ENCODE measurements at places on chromosomes 7 and 10.

DNA sequence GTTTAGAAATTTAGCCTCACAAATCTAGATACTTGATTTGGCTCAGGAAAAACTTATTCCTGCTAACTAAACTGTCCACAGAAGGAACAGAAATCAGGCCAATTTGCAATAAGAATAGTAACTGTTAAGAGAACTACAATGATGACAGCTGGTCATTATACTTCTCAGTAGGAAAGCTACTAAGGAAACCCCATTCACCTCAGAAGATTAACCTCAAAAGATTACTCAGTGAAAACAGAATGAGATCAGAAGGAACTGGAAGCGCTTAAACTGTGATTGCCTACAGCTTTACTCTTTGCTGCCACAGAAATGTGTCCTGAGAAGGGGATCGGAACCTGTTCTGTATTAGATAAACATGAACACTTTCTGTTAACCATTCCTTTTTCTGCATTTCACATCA is 24.3 kb upstream of the DNAJB12 start:
- no peak for DNase-seq

- no peak for DNase-seq
Measured at GRCh38 chr7:116176226-116176625, 34.1 kb upstream of the TES start.

DNA sequence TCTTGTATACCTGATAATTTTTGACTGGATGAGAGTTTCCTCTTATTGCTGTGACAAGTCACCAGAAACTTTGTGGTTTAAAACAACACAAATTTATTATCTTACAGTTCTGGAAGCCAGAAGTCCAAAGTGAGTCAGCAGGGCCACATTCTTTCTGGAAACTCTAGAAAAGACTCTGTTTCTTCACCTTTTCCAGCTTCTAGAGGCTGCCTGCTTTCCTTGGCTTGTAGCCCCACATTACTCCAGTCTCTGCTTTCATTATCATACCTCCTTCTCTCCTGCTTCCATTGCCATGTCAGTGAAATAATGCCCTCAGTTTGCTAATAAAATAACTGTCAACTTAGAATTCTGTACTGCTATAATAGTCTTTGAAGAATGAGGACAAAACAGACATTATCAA is 65.3 kb downstream of the VCL start:
- no peak for DNase-seq

DNA sequence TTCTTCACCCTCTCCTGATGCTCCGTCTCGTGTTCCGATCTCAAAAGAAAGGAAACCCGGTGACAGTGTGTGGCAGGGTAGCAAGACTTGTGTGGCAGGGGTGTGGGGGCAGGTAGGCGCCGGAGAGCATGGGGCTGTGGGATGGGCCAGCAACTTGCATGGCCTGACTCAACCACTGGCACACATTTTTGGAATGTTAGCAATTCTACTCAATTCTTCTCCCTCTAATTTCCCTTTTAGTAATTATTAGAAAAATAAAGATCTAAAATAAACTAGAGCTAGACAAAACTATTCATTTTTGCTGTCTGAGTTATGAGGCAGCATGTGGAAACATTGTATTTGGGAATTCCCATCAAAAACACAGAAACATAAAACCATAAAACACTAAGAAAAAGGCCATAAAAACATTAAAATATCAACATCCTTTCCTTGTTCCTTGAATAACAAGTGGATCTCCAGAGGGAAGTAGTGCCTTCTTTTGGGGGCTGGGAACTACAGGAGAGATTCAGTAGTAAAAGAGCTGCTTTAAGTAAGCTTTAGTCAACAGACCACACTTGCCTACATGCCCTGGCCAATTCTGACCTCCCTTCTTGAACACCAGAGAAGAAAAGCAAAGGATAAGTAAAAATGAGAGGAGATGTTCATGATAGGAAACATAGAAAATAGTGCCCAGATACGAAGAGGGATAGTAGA is 21.8 kb downstream of the SEMA3C start:
- DNase-seq: no peak

GRCh38 chr7:91434836-91435235 is 170.6 kb downstream of the FZD1 start:
- DNase-seq: no peak

- DNase-seq: no peak
Measured at GRCh38 chr7:109835577-109835976, 1255.3 kb upstream of the LRRN3 start.

DNA sequence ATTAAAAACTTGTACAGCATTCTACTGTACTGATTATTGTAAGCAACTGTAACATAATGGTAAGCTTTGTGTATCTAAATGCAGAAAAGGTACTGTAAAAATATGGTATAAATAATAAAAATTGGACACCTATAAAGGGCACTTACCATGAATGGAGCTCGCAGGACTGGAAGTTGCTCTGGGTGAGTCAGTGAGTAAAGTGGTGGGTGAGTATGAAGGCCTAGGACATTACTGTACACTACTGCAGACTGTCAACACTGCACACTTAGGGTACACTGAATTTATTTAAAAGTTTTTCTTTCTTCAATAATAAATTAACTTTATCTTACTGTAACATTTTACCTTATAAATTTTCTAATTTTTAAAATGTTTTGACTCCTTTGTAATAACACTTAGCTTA is 118.6 kb upstream of the ASAH2 start:
- no peak for DNase-seq

GRCh38 chr7:22445140-22445743 is 54.7 kb downstream of the STEAP1B start:
- no peak for DNase-seq

DNA sequence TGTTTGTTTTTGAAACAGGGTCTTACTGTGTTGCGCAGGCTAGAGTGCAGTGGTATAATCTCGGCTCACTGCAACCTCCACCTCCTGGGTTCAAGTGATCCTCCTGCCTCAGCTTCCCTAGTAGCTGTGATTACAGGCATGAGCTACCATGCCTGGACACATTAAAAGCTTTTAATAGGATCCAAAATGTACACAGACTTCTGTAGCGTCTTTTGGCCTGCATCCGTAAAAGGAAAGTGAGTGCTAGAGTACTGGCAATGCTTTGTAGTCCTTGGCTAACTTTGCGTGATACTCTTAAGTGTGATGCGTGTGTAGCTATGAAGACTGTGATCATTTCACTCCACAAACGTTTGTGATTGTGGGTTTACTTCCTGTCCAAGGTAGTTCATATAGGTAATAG is 13.3 kb downstream of the ZRANB1 start:
- no peak for DNase-seq

GRCh38 chr7:70027867-70028266 is 429.6 kb downstream of the AUTS2 start:
- no peak for DNase-seq

DNA sequence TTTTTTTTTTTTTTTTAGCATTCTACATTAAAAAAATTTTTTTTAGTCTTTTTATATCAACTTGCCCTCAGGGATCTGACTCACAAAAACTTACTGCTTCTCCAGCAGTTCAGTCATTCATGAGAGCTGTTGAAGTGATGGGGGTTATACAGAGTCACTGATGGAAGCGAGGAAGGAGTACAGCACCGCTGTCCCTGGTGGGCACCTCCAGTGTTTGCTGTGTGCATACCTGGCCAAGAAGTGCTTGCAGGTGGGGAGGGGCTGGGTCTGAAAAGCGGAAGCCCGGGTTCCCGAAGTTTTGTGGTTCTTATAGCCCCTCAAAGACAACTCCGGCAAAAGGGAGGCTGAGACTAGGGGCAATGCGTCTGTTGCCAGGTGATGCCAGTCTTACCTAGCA is 46.2 kb downstream of the MINDY4 start:
- no peak for DNase-seq

- no peak for DNase-seq
Measured at GRCh38 chr7:38020121-38020785, 99.8 kb downstream of the EPDR1 start.

DNA sequence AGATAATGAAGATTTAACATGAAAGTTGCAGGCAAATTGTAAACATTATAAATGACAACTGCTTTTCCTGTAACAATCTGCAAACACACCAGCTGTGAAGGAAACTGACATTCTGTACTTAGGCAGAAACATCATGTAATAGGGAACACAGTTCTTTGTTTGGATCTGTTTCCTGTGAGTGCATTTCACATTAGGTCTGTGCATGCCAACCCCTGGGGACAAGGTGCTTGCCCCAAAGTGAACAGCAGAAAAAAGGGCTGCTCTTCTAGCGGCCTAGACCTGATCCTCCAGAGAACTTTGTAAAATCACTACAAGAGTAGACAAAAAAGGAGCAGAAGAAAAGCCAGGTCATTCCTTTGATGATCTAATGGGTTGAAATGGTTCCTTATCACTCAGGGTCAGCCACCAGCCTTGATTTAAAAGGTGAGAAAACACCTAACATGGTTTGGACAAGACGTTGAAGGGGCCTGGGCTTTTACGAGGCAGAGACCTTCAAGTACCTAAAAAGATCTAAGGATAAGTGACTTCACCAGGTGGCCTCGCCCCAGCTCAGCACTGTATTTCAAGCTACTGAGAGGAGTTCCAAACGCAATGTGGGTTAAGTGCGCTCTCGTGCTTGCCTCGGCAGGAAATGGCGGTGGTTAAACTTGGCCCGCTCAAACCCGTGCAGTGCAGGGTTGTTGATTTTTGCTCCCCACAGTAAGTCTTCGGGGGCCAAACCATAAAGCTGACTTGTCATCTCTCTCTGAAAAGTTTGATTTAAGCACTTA is 249.7 kb downstream of the CREB5 start:
- no peak for DNase-seq

DNA sequence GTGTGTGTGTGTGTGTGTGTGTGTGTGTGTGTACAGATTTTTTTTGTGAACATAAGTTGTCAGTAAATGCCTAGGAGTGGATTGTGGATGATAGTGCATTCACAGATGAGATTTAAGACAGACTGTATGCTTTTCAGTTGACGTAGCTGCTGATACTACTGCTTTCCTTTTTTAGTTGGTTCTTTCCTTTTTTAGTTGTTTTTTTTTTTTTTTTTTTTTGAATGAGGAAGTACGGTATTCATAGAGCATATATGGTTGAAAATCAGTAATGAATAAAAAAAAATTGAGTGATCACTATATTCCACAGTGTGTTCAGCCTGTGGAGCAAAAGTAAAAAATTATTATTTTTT is 80.5 kb downstream of the RBM33 start:
- DNase-seq: no peak

- DNase-seq: peak; percentile 57
Measured at GRCh38 chr10:99560277-99561126, 27.8 kb downstream of the NKX2-3 start.

- no peak for DNase-seq
Measured at GRCh38 chr10:22461891-22462290, 116.6 kb downstream of the SPAG6 start.

DNA sequence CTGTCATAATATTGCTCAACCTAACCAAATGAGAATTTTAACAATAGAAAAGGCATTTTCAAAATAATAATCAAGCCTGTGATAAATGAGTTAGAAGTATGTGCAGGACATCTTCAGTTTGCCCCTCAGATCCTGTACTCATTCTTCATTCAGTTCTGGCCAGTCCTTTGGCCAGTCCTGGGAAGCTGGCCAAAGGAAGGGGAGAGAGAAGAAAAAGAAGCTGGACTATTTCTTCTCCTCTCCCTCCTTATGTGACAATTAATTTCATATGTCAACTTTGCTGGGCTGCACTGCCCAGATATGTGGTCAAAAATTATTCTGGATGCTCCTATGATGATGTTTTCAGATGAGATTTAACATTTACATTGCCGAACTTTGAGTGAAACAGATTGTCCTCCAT is 31.6 kb upstream of the ITGB8 start:
- no peak for DNase-seq

GRCh38 chr10:97169911-97170693 is 15.7 kb downstream of the SLIT1 start:
- DNase-seq: no peak

DNA sequence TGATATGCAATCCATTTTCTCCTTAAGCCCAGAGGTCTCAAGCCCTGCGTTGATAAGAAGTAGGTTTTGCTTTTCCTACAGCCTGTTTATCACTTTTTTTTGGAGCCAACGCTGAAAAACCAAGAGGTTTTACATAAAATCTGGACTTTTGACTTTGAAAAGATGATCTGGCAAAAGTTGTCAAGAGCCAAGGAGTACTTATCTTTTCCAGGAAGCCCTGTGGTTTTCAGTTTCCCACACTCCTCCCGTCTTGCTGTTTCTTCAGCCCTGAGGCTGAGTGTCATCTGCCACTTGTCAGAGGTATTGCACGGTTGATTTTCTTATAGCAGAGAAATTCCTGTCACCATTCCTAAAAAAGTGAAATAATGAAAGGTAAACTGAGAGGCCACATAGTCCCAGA is 108.7 kb downstream of the TYW1 start:
- no peak for DNase-seq

GRCh38 chr7:107234436-107234835 is 65.6 kb downstream of the HBP1 start:
- DNase-seq: no peak

DNA sequence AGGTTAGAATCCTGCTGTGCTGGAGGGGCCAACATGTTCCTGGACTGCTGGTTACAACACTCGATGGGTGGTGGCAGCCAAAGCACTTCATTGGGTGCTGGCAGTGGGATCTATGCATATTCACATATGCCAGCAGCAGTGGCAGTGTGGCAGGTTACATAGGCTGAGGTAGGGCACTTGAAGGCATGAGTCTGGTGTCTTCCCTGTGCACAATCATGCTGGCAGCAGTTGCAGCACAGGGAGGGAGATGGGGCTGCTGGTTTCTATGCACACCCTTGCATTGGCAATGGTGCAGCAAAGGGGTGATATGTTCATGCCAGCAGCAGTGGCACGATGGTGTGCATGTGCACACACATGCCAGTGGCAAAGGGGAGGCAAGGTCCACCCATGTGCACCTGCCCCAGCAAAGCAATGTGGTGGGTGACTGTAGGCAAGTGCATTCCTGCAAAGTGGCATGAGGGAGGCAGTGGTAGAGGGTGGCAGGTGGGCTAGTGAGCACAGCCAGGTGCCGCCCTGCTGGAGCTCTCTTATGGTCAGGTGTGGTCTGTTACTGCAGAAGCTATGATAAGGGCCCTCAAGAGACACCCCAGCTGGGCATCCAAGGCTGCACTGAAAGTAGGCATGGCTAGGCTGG is 356.2 kb upstream of the STEAP1 start:
- no peak for DNase-seq
